ENCODE measurements at places on chromosomes 12 and 14. TPM values are rescaled to one million over a fixed set of nuclear protein-coding genes. Genes with fewer than 3 reads are reported as not detected.

The CCDC198 gene
- total RNA-seq, result not detected

The SIX6 gene
- not detected for total RNA-seq

The WIF1 gene
- total RNA-seq, result not detected

DNA sequence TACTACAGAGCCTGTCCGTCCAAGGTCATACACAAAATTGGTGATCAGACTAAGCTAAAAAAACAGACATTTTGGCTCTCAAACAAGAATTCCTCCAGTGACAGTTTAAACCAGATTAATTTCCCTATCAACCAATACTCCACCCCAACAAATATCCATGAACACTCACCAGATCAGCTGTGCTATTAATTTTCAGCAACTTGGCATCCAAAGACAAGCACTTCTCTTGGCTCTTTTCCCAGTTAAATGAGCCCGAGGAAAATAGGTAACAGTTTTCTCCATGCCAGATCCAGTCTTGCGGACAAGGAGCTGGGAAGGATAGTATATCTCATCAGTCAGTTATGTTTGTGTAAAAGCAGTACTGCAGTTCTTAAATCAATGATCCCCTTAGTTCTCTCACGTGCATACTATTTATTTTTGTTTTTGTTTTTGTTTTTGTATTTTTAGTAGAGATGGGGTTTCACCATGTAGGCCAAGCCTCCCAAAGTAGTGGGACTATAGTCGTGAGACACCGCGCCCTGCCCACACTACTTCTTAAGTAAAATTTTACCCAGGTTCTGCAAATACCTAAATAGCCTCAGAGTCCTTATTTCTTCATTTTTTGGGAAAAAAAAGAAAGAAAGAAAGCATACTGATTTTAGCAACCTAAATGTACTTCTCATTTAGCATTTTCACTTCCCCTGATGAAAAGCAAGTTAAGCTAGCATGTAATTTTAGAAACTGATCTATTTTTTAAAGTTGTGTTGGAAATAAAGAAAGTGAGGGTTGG lies 11.1 kb downstream of the OLR1 start:
- no peak for DNase-seq

DNA sequence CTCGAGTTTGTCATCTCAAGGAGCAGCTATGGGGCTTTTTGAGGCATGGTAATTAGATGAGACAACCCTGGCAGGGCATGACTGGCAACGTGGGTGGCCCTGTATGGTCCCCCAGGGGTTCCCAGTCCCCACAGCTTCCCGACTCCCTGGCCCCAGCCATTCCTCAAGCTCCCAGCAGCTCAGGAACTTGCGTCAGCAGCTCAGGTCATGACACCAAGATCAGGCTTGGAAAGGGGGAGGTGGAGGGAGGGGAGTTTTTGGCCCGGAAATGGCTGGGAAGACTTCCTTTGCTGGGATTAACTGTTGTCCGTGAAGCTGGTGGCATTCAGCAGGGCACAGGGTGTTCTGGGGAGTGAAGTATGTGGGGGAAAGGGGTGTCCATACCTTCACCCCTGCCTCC lies 10.4 kb upstream of the NRIP2 start:
- DNase-seq, result peak; percentile 19

DNA sequence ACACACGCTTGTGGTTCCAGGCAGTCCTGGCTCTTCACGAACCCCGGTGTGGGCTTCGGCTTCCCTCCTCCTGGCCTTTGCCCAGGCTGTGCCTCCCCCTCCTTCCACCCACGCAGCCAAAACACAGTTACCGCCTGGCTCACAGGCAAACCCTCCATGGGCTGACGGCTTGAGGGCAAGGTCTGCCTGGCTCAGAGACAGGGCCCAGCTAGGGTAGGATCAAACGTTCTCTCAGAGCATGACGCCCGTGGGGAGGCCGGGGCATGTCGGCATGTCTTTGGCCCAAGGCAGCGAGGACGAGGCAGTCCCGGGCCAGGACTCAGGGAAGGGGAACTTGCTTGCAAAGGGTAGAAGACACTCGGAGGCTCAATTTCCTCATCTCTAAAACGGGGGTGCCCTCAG lies 2.1 kb downstream of the SLC25A47 start:
- no peak for DNase-seq

GRCh38 chr14:32939254-32940065 lies 781 bp downstream of the NPAS3 start:
- DNase-seq, result no peak

DNA sequence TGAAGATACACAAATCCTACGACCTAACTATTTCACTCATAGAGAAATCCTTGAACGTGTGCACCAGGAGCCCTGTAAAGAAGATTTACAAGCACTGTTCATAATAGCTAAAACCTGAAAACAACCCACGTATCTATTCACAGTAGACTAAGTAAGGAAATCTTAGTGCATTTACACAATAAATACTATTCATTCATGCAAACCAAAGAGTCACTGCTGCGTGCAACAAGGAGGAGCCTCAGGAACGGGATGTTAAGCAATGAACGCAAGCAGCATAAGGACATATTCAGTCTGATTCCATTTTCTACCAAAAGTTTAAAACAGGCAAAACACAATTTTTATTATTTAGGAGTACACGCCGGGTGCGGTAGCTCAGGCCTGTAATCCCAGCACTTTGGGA lies 176.6 kb downstream of the TTC7B start:
- no peak for DNase-seq

DNA sequence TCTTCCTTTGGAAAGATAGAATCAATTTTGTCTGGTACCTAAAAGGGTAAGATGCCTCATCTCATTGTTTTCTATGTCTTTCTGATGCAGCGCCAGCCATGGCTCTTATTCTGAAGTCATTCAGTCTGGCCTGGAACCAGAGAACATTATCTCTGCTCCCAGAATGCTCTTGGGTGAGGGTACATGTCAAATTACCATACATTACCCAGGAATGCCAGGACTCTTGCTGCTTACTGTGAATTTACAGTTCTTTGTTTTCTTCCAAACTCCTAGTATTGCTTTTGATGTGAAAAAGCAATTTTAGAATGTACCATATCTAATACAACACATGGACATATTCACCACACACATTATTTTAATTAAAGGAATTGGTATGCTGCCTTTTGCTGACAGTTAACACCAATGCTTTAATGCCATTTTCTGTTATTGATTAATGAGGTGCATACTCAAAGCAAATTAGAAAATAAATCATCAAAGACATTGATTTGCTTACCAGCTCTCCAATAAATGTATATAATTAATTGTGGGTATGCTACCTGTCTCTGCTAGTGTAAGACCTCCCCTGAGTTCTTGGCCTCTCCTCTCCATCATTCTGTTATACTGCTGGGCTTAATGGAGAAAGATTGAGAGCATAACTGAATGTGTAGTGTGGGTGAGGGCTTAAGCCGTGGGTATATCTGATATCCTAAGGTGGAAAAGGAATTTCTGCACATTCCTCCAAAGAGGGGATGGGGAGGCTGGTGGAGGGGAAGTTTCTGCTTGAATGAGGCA lies 337.7 kb downstream of the C12orf75 start:
- DNase-seq, result no peak

DNA sequence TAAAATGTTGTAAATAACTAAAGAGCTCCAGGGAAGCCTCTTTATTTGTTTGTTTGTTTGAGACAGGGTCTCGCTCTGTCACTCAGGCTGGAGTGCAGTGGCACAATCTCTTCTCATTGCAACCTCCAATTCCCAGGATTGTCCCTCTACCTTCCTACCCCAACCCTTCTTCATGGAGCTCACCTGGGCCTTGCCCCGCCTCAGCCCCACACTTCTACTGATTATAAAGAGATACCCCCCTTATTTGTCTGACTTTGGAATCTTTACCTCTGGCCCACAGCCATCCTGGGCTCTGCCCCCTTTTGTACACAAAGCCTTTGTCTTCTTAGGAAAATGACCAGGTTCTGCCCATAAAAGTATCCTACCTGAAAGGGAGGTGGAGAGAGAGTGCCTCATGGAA lies 9.1 kb upstream of the BLTP3B start:
- DNase-seq, result no peak

Data from HFFc6 (cell line).